ENCODE measurements at places on chromosomes 2 and 18. TPM values are rescaled to one million over a fixed set of nuclear protein-coding genes. Genes with fewer than 3 reads are reported as not detected.

The GRHL1 gene
- total RNA-seq: 0.25 TPM

The FEV gene
- not detected for total RNA-seq

The SPP2 gene
- total RNA-seq: not detected

The TMEM163 gene
- 0.14 TPM for total RNA-seq

The EFR3B gene
- total RNA-seq: 0.11 TPM

The TUBB8B gene
- total RNA-seq: not detected

The KIF1A gene
- total RNA-seq: 2.3 TPM

The FOXI3 gene
- not detected for total RNA-seq

The TRIM43 gene
- total RNA-seq: not detected

The DCC gene
- total RNA-seq: not detected

- H3K4me3 ChIP-seq: peak overlapping the region; percentile 89
- H3K4me1 ChIP-seq: peaks cover 23% of the 10 kb centered on the region
- no peaks in the 10 kb centered on the region for H3K36me3 ChIP-seq
- peaks cover 4% of the 10 kb centered on the region for H3K27me3 ChIP-seq
- no peak for DNase-seq
- peak overlapping the region; percentile 89 for H3K27ac ChIP-seq
These were observed 836 bp downstream of the STK11IP start for GRCh38 chr2:219598308-219599078.

DNA sequence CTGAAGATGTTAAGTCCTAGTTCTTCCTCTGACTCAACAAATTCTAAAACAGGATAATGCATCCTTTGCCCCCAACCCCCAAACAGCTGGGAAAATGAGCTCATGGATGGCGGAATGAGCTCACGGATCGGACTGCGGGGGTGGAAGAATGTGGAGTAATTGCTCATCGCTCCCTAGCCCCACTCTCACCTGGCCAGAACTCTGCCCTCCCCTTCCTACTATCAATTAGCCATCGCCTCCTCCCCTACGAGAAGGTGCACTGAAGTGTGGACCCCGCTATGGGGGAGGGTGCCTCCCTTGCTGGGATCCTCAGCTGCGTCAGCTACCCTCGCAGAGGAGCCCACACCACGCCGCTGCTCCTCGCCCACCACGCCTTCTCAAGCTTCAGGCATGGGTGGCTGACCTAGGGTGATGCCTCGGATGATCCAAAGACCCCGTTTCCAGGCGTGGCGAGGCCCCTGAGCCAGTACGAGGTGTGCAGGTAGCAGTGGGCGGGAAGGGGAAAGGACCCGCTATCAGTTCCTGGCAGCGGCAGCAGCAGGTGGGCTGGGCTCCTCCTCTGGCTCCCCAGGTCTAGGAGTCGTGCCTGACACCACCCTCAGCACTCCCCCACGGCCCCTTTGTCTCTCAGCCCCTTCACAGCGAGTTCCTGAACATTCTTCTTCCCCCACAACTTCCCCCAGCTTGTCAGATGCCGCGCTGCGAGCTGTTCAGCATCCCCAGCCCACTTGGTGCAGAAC is 82.1 kb upstream of the POMC start:
- H3K36me3 ChIP-seq: peaks cover 28% of the 10 kb centered on the region
- peaks cover 25% of the 10 kb centered on the region for H3K4me1 ChIP-seq
- peak overlapping the region; percentile 87 for H3K4me3 ChIP-seq
- peak; percentile 48 for DNase-seq
- no peaks in the 10 kb centered on the region for H3K27me3 ChIP-seq

DNA sequence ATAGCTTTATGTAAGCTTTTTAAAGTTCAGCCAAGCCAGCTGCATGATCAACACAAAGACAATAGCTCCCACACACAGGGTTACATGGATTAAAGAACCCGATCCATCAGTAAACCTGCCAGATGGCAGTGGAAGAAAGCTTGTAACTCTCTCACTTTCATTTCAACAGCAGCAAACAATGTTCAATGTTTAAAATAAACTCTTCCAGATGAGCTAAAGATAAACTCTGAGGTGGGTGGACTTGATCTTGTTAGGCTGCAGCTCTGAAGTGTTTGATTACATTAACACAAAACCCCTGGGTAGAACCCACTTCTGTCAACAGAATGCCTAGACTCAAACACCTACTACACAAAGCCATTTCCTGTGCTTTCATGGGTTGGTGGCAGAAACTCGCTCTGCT is 13.9 kb downstream of the RDH14 start:
- no peak for DNase-seq
- H3K27me3 ChIP-seq: no peaks in the 10 kb centered on the region

DNA sequence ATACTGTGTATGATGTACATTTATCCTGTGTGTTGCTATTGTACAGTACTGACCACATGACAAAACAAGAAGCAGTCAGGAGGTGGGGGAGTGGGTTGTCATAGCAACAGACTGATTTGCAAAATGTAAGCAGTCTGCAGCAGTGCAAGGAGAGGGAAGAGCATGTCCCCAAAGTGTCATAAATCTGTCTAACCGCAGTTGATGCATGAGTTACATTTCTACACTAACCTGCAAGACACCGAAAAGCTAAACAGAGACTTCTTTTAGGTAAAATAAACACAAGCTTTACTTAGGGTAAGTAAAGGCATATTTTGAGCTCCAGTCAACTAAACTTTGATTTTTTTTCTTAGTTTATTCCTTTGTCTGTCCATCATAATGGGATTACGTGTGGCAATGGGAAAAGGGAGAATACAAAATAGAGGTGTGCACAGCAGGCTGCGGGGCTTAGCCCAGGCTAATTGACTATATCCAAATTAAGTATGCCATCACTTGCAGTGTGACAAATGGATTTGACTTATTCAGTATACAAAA is 134.5 kb downstream of the MEIS1 start:
- no peak overlapping the region for H3K4me3 ChIP-seq
- H3K4me1 ChIP-seq: no peaks in the 10 kb centered on the region
- no peak for DNase-seq
- no peaks in the 10 kb centered on the region for H3K36me3 ChIP-seq
- H3K27me3 ChIP-seq: peaks cover 10% of the 10 kb centered on the region

DNA sequence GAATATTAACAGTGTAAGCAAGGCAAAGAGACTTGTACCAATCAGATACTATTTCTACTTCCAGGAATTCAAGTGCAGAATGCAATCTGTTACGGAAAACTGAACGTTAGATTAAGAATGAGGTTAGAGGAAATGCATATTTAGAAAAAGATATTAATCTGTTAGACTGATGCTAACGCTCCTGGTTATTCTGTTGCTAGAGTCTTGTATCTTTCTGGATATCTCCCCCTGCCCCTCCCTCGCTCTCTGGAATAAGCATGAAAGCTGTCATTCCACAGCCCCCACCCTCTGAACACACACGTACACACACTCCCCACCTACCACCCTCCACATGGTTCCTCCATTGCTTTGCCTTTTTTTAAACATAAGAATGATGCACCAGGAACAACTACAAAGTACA is 24.1 kb downstream of the FIGN start:
- no peaks in the 10 kb centered on the region for H3K4me1 ChIP-seq
- H3K4me3 ChIP-seq: no peak overlapping the region
- no peaks in the 10 kb centered on the region for H3K36me3 ChIP-seq
- no peak overlapping the region for H3K27ac ChIP-seq

DNA sequence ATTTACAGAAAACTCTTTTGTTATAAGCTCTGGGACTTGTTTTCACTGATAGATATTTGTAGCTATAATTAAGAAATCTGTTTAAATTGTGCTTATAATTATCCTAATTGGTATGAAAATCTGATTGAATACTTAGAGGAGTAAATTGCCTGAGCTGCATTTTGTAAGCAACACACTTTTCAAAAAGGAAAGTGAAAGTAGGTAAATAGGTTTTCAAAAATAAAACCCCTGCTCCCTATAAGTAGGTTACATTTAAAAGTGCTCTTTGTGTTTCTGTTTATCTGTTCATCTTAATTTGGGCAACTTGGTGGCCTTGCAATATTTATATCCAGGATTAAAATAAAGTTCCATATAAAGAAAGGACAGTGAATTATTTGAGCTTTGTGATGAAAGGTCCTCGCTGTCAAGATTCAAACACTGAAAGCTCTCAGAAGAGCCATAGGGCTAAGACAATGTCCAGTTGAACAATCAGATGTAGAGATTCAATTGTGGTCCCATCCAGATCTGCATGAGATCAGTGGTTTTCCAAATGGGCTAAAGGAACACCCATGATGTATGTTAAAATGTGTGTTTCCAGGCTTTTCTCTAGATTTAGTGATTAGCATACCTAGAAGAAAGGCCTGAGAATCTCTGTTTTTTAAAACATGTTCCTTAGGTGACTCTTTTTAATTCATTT is 371.6 kb downstream of the RPRM start:
- no peak for DNase-seq
- no peak overlapping the region for H3K27ac ChIP-seq
- H3K4me1 ChIP-seq: no peaks in the 10 kb centered on the region
- no peaks in the 10 kb centered on the region for H3K36me3 ChIP-seq

DNA sequence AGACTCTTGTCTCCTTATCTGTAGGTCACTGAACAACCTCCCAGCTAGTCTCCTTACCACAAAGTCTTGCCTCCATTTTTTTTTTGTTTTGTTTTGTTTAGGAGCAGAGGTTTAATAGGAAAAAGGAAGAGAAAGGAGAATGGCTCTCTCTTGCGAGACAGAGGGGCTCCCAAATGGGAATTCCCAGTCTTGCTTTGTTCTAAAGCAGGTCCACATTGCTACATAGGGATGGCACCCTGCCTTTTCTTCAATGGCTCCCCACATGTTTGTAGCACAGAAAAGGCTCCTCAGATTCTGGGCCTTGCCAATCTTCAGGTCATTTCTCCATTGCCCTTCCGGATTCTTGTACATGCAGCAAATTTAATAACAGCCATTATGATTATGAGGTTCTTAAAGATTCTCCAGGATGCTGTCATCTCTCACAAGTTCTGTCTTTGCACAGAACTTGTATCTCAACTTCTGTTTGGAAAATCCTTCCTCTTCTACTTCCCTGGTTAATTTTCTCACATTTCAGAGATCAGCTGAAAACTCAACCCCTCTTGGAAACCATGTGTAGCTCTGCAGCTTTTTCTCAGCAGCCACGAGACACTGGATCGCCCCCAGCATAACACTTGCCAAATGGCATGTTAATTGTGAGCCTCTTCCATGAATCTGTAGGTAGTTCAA is 23.6 kb downstream of the IL1F10 start:
- no peak for DNase-seq
- no peaks in the 10 kb centered on the region for H3K4me1 ChIP-seq

DNA sequence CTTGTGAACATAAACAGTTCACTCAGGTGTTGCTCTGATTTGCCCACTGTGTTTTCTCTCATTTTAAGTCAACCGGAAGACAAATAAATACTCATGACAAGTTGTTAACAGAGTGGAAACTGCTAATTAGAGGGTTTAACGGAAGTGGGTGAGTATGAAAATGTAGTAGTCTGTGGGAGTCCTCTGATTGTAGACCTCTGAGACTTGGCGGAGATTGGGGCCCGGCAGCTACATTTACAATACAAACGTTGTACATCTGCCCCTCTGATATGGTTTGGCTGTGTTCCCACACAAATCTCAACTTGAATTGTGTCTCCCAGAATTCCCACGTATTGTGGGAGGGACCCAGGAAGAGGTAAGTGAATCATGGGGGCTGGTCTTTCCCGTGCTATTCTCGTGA is 107.3 kb upstream of the FAM98A start:
- no peak overlapping the region for H3K4me3 ChIP-seq
- H3K4me1 ChIP-seq: no peaks in the 10 kb centered on the region

DNA sequence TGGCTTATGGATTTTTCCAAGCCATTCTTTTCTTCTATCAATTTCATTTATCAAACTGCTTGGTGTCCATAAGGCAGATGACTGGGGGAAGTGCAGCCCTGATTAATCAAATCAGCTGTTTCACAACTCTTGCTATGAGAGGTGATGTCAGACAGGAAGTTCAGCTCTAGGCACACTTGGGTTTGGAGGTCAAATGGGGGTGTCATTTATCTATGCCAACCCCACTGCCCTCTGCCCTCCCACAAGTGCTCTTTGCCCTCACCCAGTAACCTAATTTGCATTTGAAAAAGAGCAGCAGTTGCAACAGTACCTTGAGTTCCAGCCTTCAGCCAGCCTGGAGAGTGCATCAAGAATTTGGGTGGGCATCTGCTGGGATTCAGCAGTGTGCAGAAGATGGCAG is 431.3 kb upstream of the SPRED2 start:
- H3K27me3 ChIP-seq: peaks cover 6% of the 10 kb centered on the region
- H3K4me1 ChIP-seq: no peaks in the 10 kb centered on the region
- H3K4me3 ChIP-seq: no peak overlapping the region
- DNase-seq: no peak

DNA sequence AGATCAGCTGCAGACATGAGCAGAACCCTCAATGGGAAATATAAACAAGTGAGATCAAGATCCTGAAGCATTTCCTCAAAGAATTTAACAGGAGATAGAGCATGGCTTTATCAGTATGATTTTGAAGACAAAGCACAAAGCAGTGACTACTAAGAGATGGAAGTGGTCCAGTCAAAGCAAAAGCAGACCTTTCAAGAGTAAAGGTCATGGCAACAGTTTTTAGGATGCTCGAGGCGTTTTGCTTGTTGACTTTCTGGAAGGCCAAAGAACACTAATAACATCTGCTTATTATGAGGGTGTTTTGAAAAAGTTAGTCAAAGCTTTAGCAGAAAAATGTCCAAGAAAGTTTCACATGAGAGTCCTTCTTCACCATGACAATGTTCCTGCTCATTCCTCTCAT is 128.5 kb downstream of the KCNE4 start:
- DNase-seq: no peak
- no peak overlapping the region for H3K4me3 ChIP-seq
- no peaks in the 10 kb centered on the region for H3K27me3 ChIP-seq
- H3K27ac ChIP-seq: no peak overlapping the region
- H3K36me3 ChIP-seq: no peaks in the 10 kb centered on the region

- no peak for DNase-seq
- peaks cover under 1% of the 10 kb centered on the region for H3K4me1 ChIP-seq
- no peaks in the 10 kb centered on the region for H3K27me3 ChIP-seq
- H3K4me3 ChIP-seq: no peak overlapping the region
These were observed 245.2 kb downstream of the EIPR1 start for GRCh38 chr2:3132466-3132865.

- H3K27ac ChIP-seq: no peak overlapping the region
- no peaks in the 10 kb centered on the region for H3K27me3 ChIP-seq
- DNase-seq: no peak
- H3K4me3 ChIP-seq: no peak overlapping the region
- H3K4me1 ChIP-seq: peaks cover 2% of the 10 kb centered on the region
- H3K36me3 ChIP-seq: no peaks in the 10 kb centered on the region
These were observed 311.8 kb upstream of the STON1 start for GRCh38 chr2:48218169-48218568.

DNA sequence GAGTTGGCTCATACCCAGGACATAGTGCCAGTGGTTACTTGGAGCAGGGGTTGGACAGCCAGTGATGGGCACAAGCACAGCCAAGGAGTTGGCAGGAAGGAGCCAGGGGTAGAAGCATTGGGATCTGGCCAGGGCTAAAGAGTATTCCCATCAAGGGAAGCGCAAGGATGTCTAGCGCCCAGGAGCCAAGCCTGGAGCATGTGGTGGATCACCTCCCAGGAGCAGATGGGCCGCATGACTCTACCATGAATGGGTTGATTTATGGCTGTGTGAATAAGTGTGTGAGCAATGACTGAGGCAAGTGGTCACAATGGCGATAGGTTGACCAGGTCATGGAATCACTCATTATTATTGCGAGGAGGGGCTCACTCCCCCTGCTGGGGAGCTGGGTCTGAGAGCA is 111.1 kb downstream of the FHOD3 start:
- DNase-seq: no peak
- H3K4me3 ChIP-seq: no peak overlapping the region
- no peaks in the 10 kb centered on the region for H3K27me3 ChIP-seq
- no peaks in the 10 kb centered on the region for H3K36me3 ChIP-seq

GRCh38 chr18:73848656-73849055 is 299.0 kb downstream of the FBXO15 start:
- no peaks in the 10 kb centered on the region for H3K36me3 ChIP-seq
- DNase-seq: no peak
- no peaks in the 10 kb centered on the region for H3K27me3 ChIP-seq
- H3K4me1 ChIP-seq: no peaks in the 10 kb centered on the region
- H3K4me3 ChIP-seq: no peak overlapping the region
- H3K27ac ChIP-seq: no peak overlapping the region

All from activated naive CD8-positive, alpha-beta T cell treated with anti-CD3 and anti-CD28 coated beads, Interleukin-2, amount 10 ng/mL, durations not matched to agents 7 days and 5 days (primary cell).